ENCODE measurements at places on chromosomes 3 and 15. TPM values are rescaled to one million over a fixed set of nuclear protein-coding genes. Genes with fewer than 3 reads are reported as not detected.

- no peaks in the 10 kb centered on the region for H3K4me1 ChIP-seq
- DNase-seq, result no peak
- H3K4me3 ChIP-seq, result no peak overlapping the region
These were observed 10.9 kb upstream of the SEC61A1 start for GRCh38 chr3:128041344-128041743.

- no peak overlapping the region for H3K4me3 ChIP-seq
- DNase-seq, result no peak
- no peak overlapping the region for H3K27ac ChIP-seq
- no peaks in the 10 kb centered on the region for H3K27me3 ChIP-seq
- H3K36me3 ChIP-seq, result no peaks in the 10 kb centered on the region
These were observed 30.7 kb downstream of the MAP2K5 start for GRCh38 chr15:67573194-67573593.

- no peak for DNase-seq
- H3K27me3 ChIP-seq, result no peaks in the 10 kb centered on the region
- H3K4me3 ChIP-seq, result no peak overlapping the region
- H3K4me1 ChIP-seq, result no peaks in the 10 kb centered on the region
- no peaks in the 10 kb centered on the region for H3K36me3 ChIP-seq
These were observed 59.9 kb upstream of the CORO2B start for GRCh38 chr15:68518785-68519430.

DNA sequence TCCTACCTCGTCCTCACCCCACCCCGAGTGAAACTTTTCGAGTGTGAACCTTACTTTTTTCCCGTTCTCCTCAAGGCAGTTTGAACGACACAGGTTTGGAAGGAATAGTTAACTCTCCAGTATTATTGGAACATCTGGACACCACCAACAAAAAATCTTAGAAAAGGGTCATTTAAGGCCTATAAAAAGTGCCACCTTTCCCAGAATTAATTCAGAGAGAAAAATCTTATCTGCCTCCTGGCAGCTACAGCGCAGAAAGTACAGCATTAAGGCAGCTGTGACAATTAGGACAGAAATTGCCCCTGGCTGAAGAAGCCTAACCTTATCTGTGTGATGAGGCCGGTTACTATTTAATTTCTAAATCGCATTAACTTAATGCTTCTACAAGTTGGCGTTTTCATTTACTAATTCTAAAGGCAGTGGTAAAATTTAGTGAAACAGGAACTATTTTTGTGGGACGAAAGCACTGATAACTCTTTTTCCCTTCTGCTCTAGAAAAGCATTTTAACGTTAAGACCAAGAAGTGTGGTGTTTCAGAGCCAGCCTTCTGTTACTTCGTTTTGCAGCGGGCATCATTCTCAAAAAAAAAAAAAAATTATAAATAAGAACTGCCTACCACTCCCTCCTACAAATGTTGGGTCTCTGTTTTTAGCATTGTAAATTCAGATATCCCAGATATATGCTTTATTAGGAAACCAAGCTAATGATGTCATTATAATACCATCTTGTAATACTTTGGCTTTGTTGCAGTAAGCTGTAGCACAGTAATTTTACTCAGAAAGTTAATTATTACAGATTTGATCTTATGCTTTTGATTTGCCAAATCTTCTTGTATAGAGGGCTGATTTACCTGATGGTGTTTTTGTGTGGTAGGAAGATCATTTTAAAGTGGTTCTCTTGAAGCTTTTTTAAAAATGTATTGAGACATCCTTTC lies 1.4 kb downstream of the ATP11B start:
- no peak for DNase-seq
- no peaks in the 10 kb centered on the region for H3K36me3 ChIP-seq
- no peaks in the 10 kb centered on the region for H3K27me3 ChIP-seq

Gene ALDH1A2
- polyA plus RNA-seq, result not detected

DNA sequence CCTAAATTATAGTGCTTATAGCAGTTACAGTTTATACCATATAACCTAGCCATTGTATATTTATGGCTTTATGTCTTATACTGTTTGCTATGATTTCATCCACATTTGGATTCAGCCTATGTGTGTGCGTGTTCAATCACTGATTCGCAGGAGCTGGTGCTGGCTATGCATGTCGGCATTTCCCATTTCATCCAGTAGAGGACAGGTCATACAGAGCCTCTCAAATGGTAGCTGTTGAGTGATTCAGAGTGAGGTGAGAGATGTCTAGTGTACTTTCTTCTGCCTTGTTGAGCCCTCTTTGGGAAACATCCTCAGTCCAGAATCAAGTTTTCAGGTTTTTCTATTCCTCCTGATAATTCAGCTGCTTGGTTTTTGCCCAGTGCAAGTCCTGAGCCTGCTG lies 76.1 kb downstream of the FRMD4B start:
- no peaks in the 10 kb centered on the region for H3K27me3 ChIP-seq
- H3K36me3 ChIP-seq, result no peaks in the 10 kb centered on the region
- H3K4me1 ChIP-seq, result no peaks in the 10 kb centered on the region

Gene SPATA16
- not detected for polyA plus RNA-seq

Gene CCR8
- polyA plus RNA-seq, result not detected

Gene GRM2
- polyA plus RNA-seq, result not detected

Gene GOLGA8G
- not detected for polyA plus RNA-seq

Gene HRH1
- polyA plus RNA-seq, result not detected

DNA sequence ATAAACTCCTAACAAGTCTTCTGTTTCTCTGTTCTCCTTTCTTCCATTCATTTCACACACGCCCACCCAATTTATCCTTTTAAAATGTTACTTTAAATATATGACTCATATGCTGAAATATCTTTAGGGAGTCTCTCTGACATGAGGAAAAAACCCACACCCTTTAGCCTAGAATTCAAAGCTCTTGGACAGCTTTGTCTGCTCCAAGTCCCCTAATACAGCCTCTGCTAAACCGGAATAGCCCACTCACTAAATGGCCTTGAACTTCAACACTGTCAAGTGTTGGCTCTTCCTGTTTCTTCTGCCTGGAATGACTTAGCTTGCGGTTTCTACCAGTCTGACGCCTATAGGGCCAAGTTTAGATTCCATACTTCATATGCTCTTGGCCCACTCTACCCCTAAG lies 3.3 kb upstream of the CD96 start:
- H3K36me3 ChIP-seq, result no peaks in the 10 kb centered on the region
- H3K4me3 ChIP-seq, result peak overlapping the region; percentile 40
- DNase-seq, result no peak
- peak overlapping the region; percentile 42 for H3K27ac ChIP-seq

Gene C2CD4A
- polyA plus RNA-seq, result not detected

- no peaks in the 10 kb centered on the region for H3K4me1 ChIP-seq
- no peaks in the 10 kb centered on the region for H3K36me3 ChIP-seq
- no peak overlapping the region for H3K27ac ChIP-seq
- H3K4me3 ChIP-seq, result no peak overlapping the region
These were observed 1.4 kb downstream of the CNTN3 start for GRCh38 chr3:74613060-74613459.

Gene BHLHE40
- 0.82 TPM for polyA plus RNA-seq

Gene GREM1
- not detected for polyA plus RNA-seq
